Kidney glomerular epithelial cell (primary cell): ENCODE measurements at places on chromosomes 2 and 18.

GRCh38 chr18:64974391-64975125, 776.3 kb upstream of the CDH7 start:
- DNase-seq: no peak

- no peak for DNase-seq
Measured at GRCh38 chr2:75543446-75543845, 17.3 kb downstream of the EVA1A start.

- DNase-seq: no peak
Measured at GRCh38 chr2:109387221-109387735, 226.5 kb downstream of the SEPTIN10 start.

GRCh38 chr2:143140864-143141661, 11.8 kb downstream of the ARHGAP15 start:
- DNase-seq: no peak

- DNase-seq: no peak
Measured at GRCh38 chr2:58540681-58541080, 299.6 kb upstream of the FANCL start.

DNA sequence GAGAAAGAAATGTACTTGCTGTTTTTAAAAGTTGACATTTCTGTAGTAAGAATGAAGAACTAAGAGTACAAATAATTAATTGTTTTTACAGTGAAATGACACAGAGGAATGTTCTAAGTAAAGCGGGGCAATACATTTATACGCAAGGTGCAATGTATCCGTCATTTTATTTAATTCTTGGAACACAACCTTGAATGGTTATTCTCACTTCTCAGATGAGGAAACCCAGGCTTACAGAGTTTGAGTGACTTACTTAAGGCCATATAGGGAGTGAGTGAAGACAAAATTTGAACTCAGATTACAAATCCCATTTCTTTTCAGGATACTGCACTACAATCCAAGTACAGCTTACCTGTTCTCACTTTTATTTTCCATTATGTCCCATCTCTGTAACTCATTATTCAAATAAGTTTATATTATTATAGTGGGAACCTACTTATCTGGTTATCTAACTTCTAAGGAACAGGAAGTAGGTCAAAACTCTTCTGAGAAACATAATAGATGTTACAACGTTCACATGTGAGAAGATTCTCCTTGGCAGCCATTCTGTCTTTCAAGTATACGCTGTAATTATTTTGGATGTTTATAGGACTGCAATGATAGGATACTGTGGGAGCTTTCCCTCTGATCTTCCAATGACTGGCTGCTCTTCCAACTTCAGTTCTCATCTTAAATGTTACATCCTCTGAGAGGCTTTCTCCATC, 12.3 kb upstream of the STK17B start:
- no peak for DNase-seq

- DNase-seq: no peak
Measured at GRCh38 chr18:76496194-76496890, 1.3 kb upstream of the ZNF516 start.

DNA sequence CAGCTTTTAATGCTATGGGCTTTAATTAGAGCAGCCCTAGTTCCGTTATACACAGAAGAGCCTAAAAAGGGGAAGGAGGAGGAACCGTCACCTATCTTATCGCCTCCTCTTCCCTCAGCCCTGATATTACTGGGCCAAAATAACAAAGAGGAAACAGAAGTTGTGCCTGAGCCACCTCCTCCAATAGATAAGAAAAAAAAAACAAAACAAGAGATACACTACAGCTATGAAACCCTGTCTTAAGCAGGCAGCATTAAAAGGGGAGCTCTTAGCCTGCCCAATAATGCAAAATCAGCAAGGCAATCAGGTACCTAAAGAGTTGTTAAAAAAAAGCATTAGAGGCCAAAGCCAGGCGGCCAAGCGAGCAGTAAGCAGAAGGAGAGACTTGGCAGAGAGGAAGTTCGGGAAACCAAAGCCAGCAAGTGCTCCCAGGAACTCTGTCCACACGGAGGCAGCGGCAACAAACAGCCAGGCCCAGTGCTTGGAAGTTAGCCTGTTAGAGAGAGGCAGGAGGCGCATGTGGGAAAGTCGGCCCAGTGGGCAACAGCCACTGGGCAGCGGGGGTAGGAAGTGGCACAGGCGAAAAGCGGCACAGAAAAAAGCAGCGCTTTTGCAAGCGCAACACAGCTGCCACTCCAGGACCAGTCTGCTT, 41.8 kb upstream of the PDK1 start:
- no peak for DNase-seq

GRCh38 chr2:127662937-127663565, 12.3 kb downstream of the LIMS2 start:
- DNase-seq: no peak

DNA sequence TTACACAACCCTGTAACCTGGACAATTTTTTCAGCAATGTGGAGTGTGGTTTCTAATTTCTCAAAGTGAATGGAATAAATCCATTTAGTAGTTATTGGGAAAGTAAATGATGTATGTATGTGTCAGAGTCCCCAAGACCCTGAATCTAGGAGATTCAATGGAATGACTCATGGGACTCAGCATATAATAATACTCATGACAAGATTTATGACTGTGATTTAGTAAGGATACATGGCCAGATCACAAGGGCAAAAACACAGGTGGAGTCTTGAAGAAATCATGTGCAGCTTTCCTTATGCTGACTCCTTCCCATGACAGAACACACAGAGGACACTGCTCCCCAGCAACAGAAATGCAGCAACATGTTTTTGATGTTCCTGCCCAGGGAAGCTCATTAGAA, 1877.7 kb upstream of the LRRTM1 start:
- DNase-seq: no peak

DNA sequence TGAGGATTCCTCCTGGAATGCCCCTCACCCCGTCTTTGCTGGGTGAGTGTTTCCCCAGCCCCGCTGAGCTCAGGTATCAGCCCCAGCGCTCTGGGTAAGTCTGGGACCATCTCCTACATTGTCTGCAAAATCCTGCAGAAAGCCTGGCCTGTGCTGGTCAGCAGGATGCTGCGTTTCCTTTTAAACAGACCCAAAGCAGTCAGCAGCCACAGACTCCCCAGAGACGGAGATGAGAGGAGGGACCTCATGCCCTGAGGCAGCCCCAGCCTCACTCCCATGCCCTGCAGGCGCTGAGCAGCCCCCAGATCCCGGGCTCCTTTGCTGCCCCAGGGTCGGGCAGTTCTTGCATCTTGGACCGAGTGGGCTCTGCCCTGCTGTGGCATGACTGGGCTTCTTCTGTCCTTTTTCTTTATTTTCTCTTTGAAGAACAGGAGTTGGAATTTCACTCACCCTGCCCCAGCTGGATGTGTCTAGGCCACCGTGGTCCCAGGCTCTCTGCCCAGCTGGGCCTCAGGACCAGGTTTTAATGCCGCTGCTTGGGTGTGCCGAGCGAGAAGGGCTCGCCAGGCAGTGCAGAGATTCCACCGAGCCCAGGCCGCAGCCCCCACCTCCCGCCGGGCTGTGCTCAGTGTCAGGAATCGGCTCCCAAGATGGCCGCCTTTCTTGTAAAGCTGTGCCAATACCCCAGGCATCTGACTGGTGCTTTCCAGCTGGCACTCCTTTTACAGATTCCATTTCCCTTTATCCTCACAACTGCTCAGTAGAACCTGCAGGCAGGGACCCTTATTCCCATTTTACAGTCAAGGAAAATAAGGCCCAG, 43.6 kb downstream of the ODC1 start:
- no peak for DNase-seq

DNA sequence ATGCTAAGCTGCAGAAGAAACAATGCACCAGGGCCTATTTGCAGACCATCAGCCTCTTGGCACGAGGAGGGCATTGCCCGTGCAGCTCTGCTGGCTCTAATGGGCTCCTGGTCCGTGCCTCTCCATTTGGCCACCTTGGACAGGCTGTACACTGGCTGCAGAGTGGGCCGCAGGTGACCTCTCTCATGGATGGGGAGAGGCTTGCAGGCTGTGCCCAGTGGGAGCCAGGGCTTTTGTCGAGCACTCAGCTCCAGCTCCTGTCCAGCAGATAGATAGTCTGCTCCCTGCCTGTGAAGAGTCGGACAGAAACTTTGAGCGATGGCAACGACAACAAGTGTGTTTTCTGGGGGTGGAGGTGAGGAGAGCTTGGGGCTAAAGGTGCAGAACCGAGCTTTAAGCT, 100.9 kb downstream of the MBP start:
- no peak for DNase-seq

- DNase-seq: no peak
Measured at GRCh38 chr2:220785178-220785577, 786.9 kb downstream of the EPHA4 start.

DNA sequence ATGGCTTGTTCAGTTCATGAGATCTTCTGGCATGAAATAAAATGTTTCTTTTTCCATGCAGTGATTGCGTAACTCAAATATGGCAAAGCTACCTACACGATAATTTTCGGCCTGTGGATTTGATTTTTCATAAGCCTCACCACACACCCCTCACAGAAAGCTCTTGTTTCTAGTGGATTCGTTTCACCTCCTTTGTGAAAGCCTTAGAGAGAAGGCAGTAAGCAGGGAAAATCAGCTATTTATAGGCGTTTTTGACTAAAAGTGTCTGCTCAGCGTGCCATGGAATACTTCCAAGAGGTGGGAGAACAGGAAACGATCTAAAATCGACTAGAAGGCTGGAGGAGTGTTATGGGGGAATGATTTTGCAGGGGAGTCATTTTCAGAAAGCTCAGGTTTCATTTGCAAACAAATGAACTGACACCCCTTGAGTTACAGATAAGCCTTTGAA, 417.9 kb downstream of the TGIF1 start:
- DNase-seq: peak; percentile 63

- no peak for DNase-seq
Measured at GRCh38 chr18:6745504-6746031, 16.1 kb downstream of the ARHGAP28 start.

DNA sequence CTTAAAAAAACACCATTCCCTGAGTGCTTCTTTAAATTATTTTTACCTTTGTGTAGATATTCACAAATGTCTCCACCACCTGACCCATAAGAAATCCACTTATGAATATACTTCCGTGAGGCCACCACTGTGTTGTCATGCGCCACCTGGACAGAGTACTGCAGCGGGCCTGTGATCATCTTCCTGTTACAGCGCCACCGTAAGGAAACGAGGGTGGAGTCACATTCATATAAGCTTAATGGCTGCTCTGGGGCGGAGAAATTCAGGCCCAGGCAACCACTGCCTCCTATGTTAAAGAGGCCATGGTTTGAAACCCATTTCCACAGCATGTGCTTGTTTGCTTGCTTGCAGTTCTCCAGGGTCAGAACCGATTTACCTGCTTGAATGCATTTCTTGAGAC, 17.7 kb downstream of the PLA2R1 start:
- DNase-seq: no peak

DNA sequence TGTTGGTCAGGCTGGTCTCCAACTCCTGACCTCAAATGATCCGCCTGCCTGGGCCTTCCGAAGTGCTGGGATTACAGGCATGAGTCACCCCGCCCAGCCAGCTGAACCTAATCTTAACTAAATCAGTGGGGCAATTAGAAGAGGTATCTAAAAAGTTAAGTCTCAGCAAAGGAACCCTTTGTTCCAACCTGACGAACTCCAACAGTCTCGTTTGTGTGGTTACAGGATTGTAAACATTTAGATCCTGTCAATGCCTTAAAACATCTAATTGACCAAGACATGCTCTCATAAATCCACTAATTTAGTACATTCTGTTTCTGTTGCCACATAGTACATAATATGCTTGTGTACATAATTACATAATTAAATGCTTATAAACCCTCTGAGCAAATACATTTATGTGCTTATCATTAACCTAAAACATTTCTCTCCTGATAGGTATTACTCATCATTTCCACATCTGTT, 31.1 kb upstream of the STK39 start:
- no peak for DNase-seq

GRCh38 chr2:177175917-177176668, 36.5 kb upstream of the HNRNPA3 start:
- DNase-seq: no peak

- no peak for DNase-seq
Measured at GRCh38 chr2:4588606-4589005, 885.2 kb downstream of the DCDC2C start.
